ENCODE measurements at places on chromosomes 7 and 10.

- no peak for DNase-seq
Measured at GRCh38 chr7:111672901-111673300, 110.6 kb upstream of the IMMP2L start.

- DNase-seq = peak; percentile 20
Measured at GRCh38 chr7:20393616-20394015, 62.9 kb downstream of the ITGB8 start.

DNA sequence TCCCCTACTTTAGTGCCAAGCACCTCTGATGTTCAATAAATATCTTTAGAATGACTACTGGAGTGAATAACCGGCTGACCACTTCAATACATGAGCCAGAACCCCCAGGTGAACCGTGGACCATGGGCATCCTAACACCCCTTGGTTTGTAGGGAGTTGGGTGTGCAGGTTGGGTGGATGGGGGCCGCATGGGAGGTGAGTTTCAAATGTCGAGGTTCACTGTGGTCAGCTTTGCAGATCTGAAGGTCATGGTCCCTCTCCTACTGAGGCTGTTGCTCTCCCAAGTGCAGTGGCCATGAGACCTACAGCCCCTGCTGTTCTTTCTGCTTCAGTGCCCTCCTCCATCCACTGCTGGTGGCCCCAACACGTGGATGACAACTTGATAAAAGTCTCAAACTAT is 178.0 kb upstream of the MKI67 start:
- no peak for DNase-seq

DNA sequence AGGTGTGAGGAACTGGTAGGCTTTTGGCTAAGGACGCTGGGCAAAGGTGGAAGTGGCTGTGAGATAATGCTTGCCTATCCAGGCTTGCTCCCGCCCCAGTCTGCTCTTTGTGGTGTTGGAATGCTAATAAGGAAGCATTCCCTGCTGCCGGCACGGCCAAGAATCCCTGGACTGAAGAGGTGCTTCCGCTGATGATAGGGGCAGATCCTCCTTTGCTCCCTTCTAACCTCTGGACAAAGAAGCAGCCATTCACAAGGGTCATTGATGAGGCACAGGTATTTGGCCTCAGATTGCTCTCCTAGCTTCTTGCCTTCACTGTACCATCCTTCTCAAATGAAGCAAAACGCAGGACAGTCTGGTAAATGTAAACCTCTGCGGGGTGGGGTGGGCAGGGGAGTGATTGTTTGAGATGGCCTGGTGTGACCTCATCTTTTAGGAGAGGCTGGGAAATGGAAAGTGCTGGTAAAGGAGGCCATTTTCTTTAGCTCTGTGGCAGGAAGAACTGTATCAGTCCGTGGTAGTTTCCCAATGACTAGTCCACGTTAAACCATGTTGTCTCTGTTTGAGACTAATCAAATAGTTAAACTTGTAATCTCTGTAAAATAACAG is 1.7 kb downstream of the PGAM1 start:
- no peak for DNase-seq

DNA sequence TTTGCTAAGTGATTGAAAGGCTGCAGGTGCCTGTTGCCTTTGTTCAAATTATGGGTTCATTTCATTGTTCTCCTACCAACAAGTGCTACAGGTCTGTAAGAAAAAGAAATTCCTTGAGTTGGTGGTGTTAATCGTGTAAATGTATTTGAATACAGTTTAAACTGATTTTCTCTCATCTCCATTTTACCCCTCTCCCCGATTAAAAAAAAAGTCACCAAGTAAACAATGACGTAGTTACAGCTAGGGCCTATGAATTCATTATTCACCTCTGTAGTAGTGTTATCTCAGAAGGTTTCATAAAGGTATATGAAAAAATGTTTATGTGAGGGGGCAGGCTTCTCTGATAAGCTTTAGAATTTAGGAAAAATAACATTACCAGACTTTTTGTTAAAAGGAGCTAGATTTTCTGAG is 1.1 kb downstream of the REEP3 start:
- peak; percentile 33 for DNase-seq

DNA sequence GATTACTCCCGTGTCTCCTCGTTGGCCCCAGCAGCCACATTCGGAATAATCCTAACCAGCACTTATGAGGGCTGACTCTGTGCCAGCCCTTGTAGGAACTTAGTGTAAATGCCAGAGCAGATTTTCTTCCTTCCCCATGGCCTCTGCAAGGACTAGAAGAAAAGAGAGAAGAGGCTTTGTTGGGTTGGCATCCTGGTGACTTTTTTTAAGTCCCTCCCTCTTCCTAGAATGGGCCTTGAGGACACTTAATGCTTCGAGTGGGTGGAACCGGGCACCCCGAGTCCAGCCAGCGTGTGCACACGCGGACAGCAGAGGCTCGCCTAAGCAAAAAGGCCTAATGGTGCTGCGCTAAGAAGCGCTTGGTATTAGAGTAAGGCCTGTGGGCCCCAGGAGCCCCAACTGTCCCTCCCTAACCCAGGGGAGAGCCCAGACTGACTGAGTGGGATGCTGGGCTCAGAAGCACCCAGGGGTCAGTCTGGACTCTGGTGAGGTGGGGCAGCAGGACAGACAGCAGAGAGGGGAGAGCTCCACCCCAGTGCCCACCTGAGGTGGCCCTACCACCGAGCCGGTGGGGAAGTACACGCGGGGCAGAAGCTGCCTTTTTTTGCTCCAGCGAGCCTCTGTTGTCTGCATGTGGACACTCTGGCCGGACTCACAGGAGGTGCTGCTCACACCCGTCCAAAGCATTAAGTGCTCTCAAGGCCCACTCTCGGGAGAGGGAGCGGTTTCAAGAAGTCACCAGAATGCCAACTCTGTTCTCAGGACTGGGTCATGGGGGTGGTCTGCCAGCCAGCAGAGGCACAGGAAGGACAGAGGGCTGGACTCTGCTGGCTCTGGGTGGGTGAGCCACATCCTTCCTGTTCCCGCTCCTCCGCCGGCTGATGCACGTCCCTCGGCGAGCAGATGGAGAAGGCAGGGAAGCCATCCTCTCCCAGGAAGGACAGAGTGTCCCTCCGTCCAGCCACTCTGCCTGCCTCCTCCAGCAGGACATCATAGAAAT is 12.5 kb downstream of the ITPRIP start:
- no peak for DNase-seq

- DNase-seq = no peak
Measured at GRCh38 chr7:140559410-140559809, 80.1 kb upstream of the MKRN1 start.

- peak; percentile 69 for DNase-seq
Measured at GRCh38 chr7:55641273-55641691, 69.0 kb upstream of the VOPP1 start.

DNA sequence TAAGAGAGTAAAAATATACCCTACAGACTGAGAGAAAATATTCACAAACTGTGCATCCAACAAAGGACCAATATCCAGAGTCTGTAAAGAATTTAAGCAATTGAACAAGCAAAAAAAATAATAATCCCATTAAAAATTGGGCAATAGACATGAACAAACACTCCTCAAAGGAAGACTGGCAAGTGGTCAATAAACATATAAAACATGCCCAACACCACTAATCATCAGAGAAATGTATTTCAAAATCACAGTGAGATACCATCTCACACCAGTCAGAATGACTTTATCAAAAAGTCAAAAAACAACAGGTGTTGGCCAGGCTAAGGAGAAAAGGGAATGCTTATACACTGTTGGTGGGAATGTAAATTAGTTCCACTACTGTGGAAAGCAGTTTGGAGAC is 21.9 kb upstream of the ZNF804B start:
- DNase-seq = no peak

DNA sequence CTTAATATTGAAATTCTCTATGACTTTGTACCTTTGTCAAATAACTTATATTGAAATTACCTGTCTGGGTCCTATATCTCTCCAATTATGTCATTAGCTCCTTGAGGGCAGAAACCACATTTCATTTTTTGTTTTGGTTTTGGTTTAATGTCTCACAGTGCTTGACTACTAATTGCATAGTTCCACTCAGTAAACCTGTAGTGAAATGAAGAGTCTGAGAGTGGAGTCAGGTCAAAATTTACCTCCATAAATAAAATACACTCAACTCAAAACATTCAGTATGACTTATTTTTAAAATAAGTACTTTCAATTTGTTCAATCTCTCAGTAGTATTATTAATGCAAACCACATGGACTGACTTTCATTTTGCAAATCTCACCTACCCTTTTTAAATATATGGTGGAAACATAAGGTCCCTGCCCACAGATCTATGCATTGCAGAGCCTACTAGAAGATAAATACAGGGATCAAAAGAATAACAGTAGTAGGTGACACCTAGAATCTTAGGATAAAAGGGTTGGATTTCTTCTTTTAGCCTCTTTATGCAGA is 32.5 kb downstream of the PDE1C start:
- DNase-seq = no peak

DNA sequence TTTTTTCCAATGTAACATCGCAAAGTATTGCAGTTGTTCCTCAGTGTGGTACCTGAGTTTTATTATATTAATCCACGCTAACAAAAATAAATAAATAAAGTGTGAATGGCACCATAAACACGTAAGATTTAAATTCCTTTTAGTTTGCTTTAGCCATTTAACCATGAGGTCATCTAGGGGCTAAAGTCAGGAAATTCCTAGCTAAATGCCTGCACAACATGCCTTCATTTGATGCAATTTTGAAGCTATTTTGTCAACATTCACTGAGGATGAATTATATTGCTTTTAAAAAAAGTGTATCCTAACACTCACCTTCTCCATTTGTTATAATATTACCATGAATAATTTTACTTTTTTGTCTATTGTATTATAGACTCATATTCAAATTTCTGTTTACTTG is 714.4 kb downstream of the GATA3 start:
- no peak for DNase-seq

DNA sequence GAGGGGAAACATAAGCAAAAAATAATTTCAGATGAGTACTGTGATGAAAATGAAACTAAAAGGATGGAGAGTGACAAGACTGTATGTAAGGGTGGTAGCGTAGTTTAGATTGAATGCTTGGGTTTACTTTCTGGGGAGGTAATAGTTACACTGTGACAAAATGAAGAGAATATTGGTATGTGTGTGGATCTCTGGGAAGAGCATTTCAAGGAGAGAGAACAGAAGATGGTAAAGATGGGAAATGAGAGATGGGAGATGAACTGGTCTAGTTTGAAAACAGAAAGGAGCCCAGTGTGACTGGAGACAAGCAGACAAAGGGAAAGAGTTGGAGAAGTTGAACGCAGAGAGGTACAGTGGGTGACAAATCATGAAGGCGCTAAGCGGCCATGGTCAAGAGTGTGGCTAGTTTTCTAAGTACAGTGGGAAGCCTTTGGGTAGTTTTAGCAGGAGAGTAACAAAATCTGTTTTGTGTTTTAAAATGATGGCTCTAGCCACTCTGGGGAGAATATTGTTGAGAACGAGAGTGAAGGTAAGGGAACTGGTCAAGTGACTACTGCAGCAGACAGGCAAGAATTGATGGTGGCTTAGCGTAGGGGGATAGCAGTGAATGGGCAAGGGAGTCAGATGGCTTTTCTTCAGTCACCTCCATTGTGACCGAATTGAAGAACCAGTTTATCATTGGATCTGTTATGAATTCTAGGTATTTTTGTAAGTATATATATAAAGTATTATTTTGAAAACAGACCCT is 22.6 kb downstream of the PALS2 start:
- DNase-seq = no peak

DNA sequence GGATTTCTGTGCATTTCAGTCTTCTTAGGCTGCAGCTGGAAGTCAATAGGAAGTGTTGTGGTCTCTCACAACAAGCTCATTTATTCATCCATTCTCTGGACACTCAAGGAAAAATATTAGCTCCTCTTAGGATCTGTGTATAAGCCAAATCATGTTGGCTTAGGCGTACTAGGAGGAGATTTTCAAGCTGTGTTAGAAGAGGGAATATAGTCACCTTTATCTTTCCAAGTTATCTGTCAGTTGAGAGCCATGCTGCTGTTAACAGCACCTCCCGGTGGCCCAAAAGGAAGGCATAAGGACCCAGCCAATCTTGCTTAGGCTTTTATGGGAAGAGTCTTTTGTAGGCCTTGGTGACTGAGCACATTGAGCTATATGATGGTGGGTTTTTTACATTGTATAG is 220.0 kb downstream of the LRMDA start:
- no peak for DNase-seq

GRCh38 chr7:23895666-23896096 is 185.7 kb downstream of the STK31 start:
- DNase-seq = peak; percentile 37

DNA sequence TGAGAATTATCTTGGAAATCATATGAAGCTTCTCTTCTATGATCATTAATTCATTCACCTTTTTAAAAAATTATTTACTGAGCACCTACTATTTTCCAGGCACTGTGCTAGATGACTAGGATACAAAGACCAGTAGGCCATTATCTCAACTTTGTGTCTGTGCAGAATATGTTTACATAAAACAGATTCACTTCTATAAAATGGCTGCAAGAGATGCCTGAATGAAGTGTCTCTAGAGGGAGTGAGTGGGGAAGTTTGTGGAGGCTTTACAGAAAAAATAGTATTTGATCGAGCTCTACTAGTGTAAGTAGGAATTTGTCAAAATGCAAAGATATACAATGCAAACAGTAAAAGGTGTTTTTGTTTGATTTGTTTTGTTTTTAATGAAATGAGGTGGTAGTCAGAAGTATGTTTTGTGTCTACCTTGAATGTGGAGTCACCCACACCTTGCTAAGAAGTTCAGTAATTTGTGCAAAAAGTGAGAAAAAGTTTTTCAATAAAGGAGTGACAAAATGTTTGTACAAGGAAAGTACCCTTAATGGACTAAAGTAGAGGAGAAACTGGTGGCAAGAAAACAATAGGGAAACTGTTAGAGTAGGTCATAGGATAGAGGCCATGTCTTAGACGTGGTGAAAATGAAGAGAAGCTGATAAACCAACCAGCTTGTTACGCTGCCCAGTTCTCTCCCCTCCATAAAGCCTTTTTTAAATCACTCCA is 125.5 kb downstream of the KCND2 start:
- DNase-seq = no peak

- no peak for DNase-seq
Measured at GRCh38 chr7:143210541-143210940, 11.3 kb upstream of the TAS2R40 start.

DNA sequence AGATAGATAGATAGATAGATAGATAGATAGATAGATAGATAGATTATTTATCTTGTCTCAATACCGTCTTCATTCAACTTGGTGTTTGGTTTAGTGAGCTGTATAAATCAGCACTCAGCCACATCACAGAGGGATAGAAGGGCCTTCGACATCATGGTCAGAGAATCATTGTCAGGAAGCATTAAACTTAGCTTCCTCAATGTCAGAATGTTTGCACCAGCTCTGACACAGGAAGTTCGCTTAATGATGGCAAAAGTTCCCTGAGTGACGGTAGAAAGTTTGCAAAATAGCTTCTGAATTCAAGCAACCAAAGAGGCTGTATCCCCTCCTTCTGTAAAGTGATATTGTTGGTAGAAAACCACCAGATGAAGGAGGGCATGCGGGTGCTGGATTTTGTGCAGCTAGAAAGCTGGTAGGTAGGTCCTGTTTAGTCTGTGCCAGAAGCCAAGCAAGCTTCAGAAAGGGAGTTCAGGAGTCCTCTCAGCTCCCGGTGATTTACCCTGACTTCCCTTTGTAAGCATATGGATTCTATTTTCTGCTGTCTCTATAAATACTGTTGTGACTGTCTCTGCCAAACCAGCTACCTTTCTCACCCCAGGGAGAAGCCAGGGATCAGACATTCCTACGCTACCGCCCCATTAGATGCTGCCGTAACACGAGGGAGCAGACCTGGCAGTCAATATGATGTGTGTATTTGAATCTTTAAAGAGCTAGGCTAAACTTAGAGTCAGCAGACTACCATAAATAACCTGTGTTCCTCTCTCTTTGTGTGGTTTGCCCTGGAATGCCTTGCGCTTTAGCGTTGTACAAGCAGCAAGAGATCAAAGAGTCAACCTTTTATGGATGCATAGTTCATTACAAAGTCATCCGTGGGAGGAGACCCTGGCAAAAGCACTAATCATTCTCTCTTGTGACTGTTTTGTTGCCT is 200.5 kb upstream of the KIAA1217 start:
- DNase-seq = peak; percentile 98

- no peak for DNase-seq
Measured at GRCh38 chr7:45975367-45975766, 54.3 kb upstream of the IGFBP3 start.
